ENCODE measurements at places on chromosomes 16 and 17. TPM values are rescaled to one million over a fixed set of nuclear protein-coding genes. Genes with fewer than 3 reads are reported as not detected.

The SLFN11 gene
- total RNA-seq = 8.2 TPM

The GINS2 gene
- total RNA-seq = 0.45 TPM

The FNDC8 gene
- not detected for total RNA-seq

The TPSG1 gene
- not detected for total RNA-seq

The ABCA3 gene
- 13.2 TPM for total RNA-seq

The EXOC3L1 gene
- total RNA-seq = 0.35 TPM

The TRPV2 gene
- total RNA-seq = 14.5 TPM
